ENCODE measurements at places on chromosomes 13 and 19.

DNA sequence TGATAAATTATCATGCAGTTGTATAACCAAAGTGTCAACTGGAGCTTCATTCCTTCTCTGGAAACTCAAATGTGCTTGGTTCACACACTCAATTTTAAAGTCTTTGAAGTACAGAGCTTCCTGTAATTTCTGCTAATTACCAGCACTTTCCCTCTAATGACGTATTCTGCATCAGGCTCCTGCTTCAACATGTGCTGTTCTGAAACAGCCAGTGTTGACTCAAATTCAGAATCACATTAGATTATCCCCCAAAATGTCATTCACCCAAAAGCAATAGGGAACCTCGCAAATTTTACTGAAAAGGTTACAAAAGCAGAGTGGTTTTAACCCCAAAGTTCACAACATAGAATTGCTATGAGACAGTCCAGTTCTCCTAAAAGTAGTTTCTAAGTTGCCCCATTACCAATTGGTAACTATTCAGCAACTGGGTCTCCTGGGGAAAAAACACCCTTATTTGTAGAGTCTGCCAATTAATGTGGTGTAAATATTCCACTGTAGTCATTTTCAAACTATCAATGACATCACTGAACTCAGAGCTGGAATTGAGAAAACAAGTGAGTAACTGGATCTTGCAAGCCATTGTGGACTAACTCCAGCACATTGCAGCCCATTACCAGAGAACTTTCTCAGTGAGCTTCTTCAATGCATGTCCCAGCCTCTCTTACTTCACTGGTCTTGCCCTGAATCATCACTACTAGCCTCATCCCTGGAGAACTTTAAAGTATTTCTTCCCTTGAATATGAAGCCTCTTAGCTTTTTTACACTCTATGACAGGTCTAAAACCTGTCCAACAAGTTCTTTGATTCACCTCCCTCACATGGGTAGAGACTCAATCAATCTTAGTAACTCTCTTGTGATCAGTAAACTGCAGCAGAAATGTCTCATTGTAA is 955.4 kb downstream of the EFNB2 start:
- DNase-seq = no peak

- DNase-seq = no peak
These were observed 69.3 kb downstream of the SLC6A16 start for GRCh38 chr19:49255674-49256073.

DNA sequence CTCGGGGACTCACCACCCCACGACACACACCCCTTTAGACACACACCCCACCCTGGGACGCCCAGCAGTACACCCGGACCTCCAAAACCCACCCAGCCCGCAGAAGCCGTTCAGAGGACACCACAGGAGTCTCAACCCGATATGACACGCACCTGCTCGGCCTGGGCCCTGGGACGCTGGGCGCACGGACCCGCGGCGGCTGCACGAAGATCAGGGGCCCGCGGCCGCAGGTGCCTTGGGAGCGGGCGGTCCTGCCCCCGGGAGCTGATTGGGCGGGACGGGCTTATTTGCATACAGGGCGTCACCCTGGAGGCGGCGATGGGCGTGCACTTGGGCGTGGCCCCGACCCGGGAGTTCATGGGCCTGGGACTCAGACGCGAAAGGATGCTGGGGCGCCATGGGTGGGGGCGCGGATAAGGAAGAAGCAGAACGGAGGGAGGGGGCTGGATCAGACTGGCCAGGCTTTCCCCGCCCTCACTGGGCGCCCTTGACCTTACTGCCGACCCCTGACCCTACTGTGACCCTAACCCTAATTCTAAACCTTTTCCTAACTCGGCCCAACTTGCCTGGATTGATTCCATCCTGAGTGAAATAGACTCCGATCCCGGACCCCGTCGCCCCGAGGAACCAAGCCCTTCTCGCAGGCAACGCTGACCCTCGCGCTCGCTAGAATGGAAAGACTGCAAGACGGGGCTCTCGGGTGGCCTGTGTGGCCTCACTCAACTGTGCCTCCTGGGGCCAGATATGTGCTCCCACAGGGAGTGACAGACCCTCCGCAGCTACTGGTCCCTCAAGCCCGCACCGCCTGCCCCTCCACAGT is at the start of gene MEF2B:
TSS of gene MEF2B (minus strand) at position 211 of the 820 bp plus-strand sequence. CDS start 19,528 bp downstream, outside the sequence.
- DNase-seq = peak; percentile 82

DNA sequence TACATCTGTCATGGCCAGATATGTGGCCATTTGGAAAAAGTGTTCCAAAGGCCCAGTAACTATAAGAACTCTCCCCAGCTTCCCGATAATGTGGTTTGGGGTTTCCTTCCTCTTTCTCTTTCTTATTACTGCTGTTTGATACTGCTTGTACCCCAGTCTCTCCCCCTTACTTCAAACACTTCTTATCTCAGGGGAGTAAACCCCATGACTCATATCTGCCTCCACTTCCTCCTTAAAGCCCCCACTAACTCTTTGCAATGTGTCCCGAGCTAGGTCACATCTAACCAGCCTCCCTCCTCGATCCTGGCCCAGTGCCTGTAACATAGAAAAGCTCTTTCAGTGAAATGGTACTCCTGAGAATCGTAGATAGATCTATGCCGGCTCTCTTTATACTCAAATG is 82.4 kb upstream of the STARD13 start:
- no peak for DNase-seq

- peak; percentile 24 for DNase-seq
These were observed 5.5 kb upstream of the ENOX1 start for GRCh38 chr13:43792076-43792881.

DNA sequence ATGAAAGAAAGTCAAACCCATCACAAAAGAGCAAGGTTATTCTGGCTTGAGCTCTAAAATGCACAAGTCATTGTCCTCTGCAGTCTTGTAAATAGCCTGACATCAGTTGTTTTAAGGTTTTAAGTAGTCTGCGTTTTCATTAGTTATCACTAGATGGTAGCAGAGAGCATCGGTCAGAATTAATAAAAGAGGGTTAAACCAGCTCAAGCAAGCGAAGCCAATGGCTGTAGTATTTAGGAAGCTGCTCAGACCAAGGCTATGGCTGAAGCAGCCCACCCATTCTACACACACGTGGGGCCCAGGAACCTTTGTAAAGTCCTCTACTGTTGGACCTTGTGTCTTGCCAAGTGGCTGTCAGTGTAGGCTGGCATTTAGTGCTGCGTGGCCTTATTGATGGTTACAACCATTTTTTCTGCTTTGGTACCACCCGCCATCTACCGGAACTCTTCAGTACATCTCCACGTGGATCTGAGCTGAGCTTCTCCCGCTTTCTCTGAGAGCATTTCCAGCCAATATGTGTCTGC is 13.3 kb upstream of the ZNF57 start:
- DNase-seq = peak; percentile 82

DNA sequence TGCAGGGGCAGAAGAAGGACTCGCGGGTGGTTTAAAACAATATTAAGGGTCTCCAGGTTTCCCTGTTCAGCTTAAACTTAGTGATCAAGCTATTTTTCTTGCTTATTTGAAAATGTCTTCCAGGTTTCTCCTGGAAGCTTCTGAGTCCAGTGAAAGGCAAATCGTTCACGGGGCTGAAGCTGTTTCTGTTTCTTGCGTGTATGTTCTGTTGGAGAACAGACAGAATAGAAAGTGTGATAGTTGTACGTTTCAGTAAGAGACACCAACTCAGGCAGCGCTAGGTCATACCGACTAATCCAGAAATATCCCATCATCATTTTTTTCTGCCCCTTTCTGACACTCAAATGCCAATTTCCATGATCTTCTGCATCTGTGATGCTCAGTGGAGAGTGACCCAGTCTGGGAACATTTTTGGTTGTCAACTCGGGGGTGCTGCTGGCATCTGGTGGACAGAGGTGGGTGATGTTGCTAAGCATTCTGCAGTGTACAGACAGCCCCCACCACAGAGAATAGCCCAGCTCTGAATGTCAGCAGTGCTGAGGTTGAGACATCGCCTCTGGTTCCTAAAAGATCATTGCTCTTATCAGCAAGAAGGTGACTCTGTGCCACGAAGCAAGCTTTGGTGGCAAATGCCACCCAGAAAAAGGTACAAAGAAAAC is 4.3 kb downstream of the KLF2 start:
- peak; percentile 45 for DNase-seq

GRCh38 chr13:42215578-42216421 is 56.2 kb upstream of the AKAP11 start:
- DNase-seq = peak; percentile 56

- DNase-seq = no peak
These were observed 19.6 kb downstream of the USP12 start for GRCh38 chr13:27151798-27152599.

DNA sequence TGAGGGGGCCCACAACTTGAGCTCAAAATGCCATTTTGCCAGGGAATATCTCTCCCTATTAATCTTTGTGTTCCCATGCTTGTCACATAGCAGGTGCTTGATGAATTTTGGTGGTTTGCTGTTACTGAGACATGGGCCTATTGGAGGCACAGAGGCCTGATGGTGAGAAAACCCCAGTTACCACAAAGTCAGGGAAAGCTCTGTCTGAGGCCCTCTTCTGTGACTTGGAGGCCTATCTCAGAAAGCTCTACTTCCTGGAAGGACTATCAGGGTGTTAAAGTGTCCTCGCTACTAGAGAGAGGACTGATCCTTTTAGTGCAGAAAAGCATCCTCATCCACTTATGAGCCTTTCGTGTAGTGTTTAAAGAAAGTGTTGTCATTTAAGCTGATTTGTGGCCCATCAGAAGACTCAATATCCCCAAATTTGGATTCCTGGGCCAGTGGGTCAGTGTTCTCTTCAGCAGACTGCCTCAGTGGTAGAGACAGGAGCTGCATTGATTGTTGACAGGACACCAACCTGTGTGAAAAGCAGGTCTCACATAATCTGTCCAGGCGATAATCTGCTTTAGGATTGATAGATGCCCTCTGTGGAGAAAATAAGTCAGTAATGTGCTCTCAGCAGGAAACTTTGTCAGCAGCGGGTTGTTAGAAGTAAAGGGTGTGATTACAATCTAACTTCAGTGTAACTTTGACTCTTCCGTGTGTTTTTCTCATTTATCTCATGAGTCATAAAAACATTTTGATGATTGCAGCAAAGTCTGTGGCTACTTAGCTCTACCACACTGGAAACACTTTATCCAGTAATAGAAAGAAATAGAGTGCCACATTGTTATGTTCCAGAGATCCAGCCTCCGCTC is 121.0 kb downstream of the AKAP11 start:
- DNase-seq = no peak

DNA sequence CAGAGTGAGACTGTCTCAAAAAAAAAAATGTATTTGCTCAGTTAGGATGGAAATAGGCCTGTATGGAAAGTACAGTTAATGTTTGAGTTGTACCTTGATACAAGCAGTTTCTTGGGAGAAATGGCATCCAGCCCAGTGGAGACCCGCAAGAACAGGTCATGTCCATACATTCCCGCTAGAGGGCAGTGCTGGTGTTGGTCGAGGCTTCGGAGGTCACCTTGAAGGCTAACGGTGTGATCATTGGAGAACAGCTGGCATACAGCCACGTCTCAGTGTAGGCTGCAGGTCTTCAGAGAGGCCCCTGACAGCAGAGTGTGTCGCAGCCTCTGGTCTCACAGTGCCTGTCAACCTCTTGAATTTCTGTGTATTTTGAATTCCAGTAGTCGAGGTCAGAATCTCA is 7.5 kb downstream of the ZNF610 start:
- peak; percentile 50 for DNase-seq

- peak; percentile 61 for DNase-seq
These were observed 2.0 kb upstream of the GATAD2A start for GRCh38 chr19:19403373-19403901.

- no peak for DNase-seq
These were observed 8.5 kb upstream of the ELAVL3 start for GRCh38 chr19:11489378-11489777.

Data from adipocyte (in vitro differentiated cells).